ENCODE measurements at places on chromosomes 5 and 9. TPM values are rescaled to one million over a fixed set of nuclear protein-coding genes. Genes with fewer than 3 reads are reported as not detected.

The FCHSD1 gene
- total RNA-seq = 34.8 TPM

The RANBP17 gene
- 26.6 TPM for total RNA-seq

The CCNJL gene
- 10.4 TPM for total RNA-seq

The ACTBL2 gene
- not detected for total RNA-seq

The GLRA1 gene
- not detected for total RNA-seq

The EXOSC2 gene
- total RNA-seq = 28.5 TPM

The OR1L8 gene
- total RNA-seq = not detected

The GFRA3 gene
- 0.13 TPM for total RNA-seq
